ENCODE measurements at places on chromosomes 4 and X.

DNA sequence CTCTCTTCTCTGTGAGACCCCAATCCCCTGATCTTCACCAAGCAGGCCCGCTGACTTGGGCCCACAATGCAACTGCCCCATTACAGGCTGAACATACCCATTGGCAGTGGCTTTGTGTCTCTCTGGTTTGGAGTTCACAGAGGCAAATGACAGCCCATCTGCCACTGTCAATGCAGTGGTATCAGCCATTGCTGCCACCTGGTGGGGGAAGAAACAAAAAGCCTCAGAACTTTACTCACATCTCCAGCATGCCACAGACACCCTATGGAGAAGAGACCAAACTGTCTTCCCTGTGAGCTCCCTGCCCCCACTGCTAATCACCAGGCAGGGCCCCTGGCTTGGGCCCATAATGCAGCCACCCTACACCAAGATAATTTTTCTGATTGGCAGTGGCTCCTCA, 729.3 kb upstream of the ACTRT1 start:
- DNase-seq: no peak

GRCh38 chrX:48025561-48025960, 18.8 kb downstream of the SPACA5 start:
- DNase-seq: peak; percentile 10

GRCh38 chrX:46327566-46328115, 217.6 kb downstream of the ZNF674 start:
- no peak for DNase-seq

DNA sequence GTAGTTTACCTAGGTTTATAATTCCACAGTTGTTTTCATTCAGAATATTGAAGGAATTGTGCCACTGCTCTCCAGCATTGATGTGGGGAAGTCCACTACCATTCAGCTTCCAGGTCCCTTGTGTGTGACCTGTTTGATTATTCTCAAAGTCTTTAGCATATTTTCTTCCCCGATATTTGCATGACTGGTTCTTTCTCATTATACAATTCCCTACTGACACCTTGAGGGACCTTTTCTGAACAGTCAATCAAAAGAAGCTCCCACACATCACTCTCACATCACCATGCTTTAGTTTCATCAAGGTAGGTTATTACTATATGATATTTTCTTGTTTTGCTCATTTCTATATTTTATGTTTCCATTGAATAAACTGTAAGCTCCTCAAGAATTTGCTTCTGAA, 44.1 kb downstream of the SLC39A8 start:
- no peak for DNase-seq

DNA sequence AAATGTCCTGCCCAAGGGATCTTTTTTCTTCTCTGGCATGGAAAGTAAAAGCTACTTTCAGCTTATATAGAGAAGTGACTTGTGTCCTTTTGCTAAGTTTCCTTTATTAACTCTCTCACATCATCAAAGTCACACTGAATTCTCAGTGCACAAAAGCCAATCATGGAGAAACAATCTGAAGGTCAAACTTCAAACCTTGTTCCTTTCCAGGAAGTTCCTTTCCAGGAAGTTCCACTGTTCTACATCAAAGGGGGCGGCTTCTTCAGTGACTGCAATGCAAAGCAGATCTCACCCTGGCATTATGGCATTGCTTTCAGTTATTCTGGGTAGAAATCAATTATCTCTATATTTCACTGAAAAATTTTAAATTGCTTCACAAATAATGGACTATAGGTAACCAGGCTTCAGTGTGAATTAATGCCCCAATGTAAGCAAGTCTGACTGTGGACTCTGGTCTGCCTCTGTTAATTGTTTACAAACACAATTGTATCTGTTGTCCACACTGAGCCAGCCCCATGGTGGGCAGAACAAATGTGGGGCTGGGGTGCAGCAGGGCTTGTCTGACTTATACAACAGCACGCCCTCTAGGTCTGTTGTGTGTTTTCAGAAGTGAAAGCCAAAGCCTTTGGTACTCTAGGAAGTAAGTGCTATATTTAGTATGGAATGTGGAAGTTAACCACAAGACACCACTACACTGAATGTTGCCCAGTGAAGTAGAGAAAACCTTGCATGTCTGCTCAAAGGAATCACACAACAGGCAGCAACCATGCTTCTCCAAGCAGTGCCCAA, 98.8 kb downstream of the CDS1 start:
- DNase-seq: no peak

GRCh38 chr4:4843635-4844291, 15.7 kb upstream of the MSX1 start:
- no peak for DNase-seq

Data from germinal center (tissue), 1 donor.